Stimulated activated CD8-positive, alpha-beta memory T cell treated with anti-CD3 and anti-CD28 coated beads, Interleukin-4, amount 100 ng/mL, for 1 hour (primary cell): ENCODE measurements at places on chromosomes 13 and 19.
A peak's percentile ranks its signal among the peaks of the same experiment; 100 is the strongest.

GRCh38 chr19:39413272-39413910, 922 bp downstream of the PLEKHG2 start:
- DNase-seq = no peak

- DNase-seq = peak; percentile 94
These were observed 547 bp upstream of the INTS6 start for GRCh38 chr13:51453207-51453958.

- no peak for DNase-seq
These were observed 13.9 kb downstream of the MPND start for GRCh38 chr19:4357095-4357797.

DNA sequence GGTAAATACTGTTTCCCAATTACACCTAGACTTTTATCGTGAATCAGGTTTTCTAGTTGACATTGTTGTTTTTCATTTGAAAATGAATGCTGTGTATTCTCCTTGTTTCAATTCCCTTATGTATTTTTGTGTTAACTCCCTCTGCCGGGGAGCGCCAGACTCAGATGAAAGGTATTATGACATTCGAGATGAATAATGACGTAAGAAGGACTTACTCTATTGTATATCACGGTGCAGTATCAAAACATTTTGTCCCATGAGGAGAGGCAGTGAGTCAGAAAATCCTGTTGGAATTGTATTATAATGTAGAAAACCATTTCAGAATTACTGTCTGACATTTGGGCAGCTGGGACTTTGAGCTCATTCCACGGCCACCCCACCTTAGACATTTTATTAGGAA, 61.6 kb downstream of the LRCH1 start:
- DNase-seq = no peak

DNA sequence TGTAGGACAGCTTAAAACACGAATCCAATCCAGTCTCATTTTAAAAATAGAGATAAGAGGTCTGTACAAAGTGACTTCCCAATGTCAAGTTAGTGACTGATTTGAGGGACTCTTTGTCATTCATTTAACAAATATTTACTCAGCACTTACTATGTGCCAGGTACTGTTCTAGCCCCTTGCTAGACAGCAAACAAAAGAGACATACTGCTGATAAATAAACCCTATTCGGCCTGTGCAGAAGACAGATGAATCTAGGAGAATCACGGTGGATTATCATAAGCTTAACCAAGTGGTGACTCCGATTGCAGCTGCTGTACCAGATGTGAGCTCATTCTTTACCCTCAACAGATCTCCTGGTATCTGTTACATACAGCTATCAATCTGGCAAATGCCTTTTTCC, 6.4 kb upstream of the ELF1 start:
- DNase-seq = no peak

- no peak for DNase-seq
These were observed 8.1 kb upstream of the ANGPTL4 start for GRCh38 chr19:8355631-8356402.

GRCh38 chr13:26664286-26664685, 96.3 kb downstream of the GPR12 start:
- no peak for DNase-seq

- no peak for DNase-seq
These were observed 101.9 kb downstream of the NDFIP2 start for GRCh38 chr13:79582896-79583295.

DNA sequence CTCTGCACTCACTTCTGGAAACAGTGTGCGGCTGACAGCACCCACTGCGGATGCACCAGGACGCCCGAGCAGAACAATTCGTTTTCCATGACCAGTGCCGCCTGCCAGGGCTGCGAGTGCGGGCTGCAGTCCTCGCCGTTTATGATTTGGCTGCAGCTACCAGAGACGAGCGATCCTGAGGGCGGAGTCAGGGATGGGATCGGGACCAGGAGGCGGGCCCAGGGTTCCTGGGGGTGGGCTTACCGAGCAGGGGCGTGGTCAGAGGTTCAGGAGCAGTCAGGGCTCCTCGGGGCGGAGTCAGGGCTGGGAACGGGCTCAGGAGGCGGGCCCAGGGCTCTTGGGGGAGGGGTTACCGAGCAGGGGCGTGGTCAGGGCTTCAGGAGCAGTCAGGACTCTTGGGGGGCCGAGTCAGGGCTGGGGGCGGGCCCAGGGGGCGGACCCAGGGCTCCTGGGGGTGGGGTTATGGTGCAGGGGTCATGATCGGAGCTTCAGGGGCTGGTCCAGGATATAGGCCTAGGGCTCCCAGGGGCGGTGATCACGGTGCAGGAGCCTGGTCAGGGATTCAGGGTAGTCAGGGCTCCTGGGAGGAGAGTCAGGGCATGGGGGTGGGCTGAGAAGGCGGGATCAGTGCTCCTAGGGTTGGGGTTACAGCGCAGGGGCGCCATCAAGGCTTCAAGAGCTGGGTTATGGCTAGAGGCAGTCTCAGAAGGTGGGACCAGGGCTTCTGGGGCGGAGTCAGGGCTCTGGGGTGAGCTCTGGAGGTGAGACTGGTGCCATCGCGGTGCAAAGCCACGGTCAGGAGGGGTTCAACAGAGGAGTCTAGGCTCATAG, 1.7 kb downstream of the KLK4 start:
- no peak for DNase-seq

DNA sequence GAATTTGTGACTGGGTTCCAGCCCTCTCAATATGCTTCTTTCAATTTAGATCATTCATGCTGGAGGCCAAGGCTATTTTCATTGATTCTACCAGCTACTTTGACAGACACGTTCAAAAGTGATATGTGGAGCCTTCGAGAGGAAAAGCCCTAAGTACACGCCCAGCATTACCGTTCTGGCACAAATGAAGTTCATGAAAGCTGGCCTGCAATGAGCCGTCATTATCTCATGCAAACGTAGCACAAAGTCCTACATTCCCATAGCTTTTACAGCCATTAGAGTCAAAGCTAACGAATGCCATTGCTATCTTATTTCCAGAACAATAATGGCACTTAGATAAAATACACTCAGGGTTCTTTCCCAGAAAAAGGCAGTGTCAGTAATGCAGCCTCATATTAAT, 1237.6 kb downstream of the EFNB2 start:
- no peak for DNase-seq

DNA sequence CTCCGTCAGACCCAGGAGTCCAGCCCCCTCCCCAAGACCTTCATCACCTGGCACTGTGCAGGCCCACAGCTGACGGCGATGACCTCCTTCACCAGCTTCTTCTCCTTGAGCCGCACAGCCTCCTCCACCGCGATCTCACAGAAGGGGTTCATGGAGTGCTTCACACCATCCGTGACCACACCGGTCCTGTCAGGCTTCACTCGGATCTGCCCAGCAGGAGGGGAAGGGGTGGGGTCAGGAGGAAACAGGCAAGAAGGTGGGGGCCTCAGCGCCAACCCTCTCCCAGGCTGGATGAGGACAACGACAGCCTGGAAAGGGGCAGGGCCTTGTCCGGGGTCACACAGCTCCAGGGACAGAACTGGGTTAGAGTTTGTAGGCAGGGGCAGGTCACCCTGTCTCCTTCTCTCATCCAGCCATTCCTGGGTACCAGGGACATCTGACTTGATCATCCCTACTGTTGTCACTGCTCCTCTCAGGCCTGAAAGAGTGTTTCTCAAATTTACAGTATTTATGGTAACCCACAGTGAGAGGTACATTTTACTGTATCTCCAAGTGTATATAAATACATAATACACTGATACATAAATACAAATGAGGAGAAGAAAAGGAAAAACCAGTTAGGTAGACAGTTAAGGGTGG, 12.0 kb downstream of the ETFB start:
- no peak for DNase-seq

GRCh38 chr13:38697628-38698333, 10.9 kb downstream of the FREM2 start:
- no peak for DNase-seq

DNA sequence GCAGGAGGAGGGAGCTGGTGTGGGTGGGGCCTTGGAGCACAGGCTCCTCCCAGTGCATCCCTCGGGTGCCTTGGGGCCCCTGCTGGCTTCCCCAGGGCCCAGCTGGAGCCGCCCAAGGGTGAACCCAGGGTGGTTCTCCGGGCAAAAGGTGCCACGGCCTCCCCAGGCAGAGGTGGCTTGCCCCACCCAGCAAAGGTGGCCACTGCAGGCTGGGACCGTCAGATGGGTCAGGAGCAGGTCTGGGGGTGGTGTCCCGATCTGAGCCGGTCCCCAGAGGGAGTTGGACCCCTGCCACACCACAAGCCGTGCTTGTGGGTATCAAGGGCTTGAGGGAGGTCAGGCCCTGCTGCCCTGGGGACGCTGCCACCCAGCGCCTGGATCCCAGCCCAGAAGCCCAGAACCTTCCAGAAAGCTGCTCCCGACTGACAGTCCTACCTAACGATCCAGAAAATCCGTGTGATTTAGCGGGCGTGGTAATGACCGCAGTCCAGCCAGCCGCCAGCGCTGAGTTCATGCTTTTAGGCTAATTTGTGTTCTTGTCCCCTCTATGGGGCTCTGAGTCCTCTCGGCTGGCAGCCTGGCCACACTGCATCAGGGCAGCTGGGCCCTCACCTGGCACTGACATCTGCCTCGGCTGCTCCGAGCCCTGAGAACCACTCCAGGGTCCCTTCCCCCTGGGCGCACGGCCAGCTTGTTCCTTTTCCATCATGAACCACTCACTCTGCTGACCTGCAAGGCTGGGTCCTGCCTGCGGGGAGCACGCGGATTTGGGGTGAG, 5.0 kb upstream of the GRIN3B start:
- no peak for DNase-seq

GRCh38 chr13:61156753-61157152, 258.9 kb downstream of the PCDH20 start:
- no peak for DNase-seq

DNA sequence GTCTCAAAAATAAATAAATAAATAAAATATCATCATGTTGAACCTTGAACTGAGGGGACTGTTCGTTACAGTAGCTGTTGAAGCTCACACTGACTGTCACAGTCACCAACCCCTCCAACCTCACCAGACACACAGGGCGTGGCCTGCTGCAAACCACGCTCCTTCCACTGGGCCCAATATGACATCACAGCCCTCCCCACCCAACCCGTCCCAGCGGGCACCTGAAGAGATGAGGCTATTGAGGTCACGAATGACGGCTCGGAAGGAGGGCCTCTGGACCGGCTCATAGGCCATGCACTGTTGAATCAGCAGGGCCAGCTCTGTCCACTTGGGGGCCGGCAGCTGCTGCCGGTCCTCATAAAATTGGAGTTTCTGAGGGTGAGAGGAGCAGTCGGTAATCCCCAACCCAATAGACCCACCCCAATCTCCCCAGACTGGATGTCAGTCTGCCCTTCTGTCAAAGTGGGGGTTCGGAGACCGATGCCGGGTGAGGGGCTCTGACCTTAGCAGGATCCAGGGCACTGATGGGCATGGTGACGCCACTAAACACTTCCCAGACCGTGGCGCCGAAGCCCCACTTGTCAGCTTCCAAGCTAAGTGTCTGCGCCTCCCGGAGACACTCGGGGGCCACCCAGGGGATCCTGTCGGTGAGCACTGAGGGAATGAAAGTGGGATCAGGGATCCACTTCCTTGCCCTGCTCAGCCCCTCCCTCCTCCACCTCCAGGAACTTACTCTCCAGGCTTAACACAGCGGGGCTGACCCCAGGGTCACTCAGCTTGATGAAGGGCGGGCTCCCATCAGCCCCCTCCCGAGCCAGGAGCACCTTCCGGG, 13.2 kb downstream of the JAK3 start:
- DNase-seq = no peak

- no peak for DNase-seq
These were observed 101.8 kb downstream of the SOX1 start for GRCh38 chr13:112168761-112169160.

DNA sequence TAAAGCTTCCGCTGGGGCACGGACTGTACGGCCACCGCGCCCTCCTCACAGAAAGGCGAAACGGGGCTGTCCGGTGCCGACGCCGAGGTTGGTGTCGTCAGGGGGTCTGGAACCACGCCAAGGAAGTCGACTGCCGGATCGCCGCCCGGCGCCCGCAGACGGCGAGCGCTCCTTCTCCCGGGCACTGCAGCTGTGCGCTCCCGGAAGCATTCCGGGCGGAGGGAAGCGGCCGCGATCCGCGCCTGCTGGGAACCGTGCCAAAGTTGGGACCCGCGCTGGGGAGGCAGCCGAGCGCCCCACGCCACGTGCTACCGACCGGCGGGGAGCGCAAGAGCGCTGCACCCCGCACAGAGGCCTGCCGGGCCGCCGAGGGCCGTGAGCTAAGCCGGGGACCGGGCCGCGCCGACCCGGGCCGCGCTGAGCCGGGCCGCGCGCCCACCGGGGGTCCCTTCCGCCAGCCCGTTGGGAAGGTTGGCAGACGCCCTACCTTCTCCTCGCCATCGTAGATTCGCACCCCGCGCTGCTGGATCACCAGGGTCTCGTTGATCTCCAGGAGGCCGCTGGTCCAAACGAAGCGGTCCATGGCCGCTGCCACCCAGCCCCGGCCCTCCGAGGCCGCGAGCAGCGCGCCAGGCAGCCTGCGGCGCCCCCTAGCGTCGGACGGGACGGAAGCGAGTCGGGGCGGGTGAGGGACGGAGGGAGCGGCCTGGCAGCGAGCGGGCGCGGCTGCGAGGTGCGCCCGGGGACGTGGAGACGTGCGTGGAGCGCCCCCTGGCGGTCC, at the start of gene VPS36:
Gene VPS36, minus strand, starts transcription at position 623 of the 781 bp plus-strand sequence. Its CDS starts 40 bp downstream, at position 583.
- DNase-seq = peak; percentile 86

GRCh38 chr19:51354742-51355148, 11.4 kb downstream of the ETFB start:
- DNase-seq = no peak

- DNase-seq = no peak
These were observed 120.9 kb downstream of the DLEU7 start for GRCh38 chr13:50722440-50723125.

DNA sequence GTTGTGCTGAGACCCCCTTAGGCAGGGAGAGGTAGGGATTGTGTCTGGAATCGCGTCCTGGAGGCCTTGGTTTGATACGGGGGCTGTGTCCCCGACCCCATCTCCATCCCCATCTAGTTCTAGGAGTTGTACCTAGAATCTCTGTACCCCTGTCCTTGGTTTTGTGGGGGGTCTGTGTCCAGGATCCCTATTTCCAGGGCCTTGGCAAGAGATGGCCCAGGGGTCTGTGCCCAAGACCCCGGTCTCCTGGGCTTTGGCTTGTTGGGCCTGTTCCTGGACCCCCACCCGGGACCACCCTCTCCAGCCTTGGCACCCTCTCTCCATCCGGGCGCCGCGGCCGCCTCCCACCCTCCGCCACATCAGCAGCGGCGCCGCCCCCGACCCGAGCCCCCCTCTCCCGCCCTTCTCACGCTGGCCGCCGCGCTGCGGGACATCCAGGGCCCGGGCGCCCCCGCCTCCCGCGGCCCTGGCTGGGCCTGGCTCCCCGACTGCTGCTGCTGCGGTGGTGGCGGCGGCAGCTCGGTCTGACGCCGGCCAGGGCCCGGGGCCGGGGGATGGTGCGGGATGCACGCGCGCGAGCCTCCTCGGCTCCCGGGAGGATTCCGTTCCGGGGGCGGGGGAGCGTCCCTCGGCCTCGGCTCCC, at the start of gene NUMBL:
Gene NUMBL, minus strand, starts transcription at position 602 of the 643 bp plus-strand sequence. Its CDS starts 168 bp downstream, at position 434.
- no peak for DNase-seq

DNA sequence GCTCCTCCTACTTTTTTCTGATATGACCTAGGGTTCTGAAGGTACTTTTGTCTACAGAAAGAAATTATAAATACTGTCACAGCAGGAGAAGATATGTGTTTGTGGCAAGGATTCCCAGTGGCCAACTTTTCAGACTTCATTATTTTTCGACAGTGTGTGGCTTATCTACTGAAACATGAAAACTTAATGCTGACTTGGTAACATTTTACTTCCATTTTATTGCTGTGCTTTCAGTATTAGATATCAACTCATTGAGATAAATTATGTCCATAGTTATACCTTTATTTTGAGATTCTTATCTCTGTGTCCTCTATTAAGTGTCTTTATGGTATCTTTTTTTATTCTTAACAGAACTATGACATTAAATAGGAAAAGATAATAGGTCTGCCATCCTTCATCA, 700.0 kb downstream of the PCDH9 start:
- DNase-seq = no peak
